Right lobe of liver (tissue), 6 donors: ENCODE measurements at places on chromosomes 4 and X. TPM values are rescaled to one million over a fixed set of nuclear protein-coding genes. Genes with fewer than 3 reads are reported as not detected.

The FRMD7 gene
- 0.07 TPM for total RNA-seq

The IL13RA2 gene
- total RNA-seq, result 1.5 TPM

DNA sequence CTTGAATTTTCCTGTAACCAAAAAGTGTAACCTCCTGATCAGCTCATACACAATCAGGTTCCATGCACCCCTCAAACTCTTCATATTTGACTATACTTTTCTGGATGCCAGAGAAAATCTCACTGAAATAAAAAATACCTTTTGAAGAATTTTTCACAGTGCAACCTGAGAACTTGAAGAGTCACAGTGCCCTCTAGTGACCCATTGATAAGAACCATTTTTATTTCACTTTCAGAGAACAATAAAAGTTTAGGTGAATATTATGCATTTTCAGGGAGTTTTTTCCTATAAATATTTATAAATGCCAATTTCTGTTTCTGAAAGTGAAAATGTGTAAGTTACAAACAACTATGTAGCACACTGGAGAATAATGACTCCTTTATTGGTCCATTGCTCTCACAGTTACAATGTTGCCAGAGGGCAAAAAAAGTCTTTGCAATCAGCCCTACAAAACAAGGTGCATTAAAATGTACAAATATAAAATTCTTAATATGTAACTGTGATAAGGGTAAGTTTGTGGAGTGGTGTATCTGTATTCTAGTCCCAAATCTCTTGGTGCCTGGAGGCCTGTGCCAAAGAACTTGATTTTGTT is 153.6 kb upstream of the INTU start:
- no peak for DNase-seq

The PRR27 gene
- total RNA-seq, result not detected

The SGMS2 gene
- total RNA-seq, result 67.8 TPM

GRCh38 chrX:10617999-10618351 is 2.4 kb downstream of the MID1 start:
- DNase-seq, result no peak

The VCX gene
- total RNA-seq, result not detected

The ZAR1 gene
- total RNA-seq, result not detected

GRCh38 chr4:84401701-84402306 is 97.3 kb downstream of the NKX6-1 start:
- DNase-seq, result no peak

GRCh38 chr4:153471698-153472093 is 5.5 kb downstream of the TMEM131L start:
- DNase-seq, result no peak

The EMCN gene
- 5.4 TPM for total RNA-seq

The MAGEA1 gene
- not detected for total RNA-seq

- no peak for DNase-seq
Observed at GRCh38 chrX:149487292-149487691, 17.8 kb downstream of the IDS start.

DNA sequence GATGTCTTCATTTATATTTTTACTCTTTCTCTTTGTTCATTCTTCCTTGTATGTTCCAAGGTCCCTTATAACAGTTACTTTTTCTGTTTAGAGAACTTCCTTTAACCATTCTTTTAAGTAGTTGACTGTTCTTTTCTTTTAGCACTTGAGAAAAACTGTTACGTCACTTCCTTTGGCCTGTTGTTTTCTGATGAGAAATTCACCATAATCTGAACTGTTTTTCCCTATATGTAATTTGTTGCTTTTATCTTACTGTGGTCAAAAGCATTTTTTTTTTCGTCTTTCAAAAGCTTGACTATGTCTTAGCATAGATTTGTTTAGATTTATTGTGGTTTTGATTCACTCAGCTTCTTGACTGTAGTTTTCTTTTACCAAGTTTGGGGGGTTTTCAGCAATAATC is 1660.3 kb upstream of the PCDH10 start:
- DNase-seq, result no peak

The HTN1 gene
- total RNA-seq, result not detected

- DNase-seq, result no peak
Observed at GRCh38 chr4:107213410-107213809, 177.3 kb upstream of the DKK2 start.

DNA sequence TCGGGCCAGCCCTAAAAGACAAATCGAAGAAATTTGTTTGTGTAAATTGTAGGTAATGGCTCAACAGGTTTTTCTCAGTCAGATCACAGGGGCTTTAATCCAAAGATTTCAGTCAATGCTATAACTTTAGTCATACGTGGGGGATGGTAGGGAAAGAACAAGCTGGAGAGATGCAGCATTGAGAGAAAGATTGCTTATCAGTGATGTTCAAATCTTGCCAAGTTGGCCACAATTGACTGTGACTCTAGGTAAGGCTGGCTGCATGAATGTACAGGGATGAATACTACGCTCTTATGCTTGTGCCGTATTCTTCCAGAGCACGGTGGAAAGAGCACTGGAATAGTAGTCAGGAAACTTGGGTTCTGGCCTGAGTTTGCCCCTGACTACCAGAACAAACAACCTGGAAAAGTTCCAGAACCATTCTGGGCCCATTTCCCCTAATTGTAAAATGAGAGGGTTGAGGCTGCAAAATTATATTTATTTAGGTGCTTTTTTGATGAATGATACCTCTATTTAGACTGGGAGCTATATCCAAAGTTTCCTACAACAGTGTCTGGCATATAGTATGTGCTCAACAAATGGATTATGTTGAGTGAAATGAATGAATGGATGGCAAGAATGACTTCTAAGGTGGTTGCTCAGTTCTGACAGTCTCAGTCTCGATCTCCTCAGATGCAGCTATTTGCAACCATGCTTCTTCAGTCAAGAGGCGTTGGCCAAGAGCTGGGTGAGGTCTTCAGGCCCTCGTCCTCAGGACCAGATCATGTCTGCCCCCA is 44.4 kb downstream of the TSC22D3 start:
- DNase-seq, result no peak
